Testis (tissue), 5 donors: ENCODE measurements at places on chromosomes 4 and X. TPM values are rescaled to one million over a fixed set of nuclear protein-coding genes. Genes with fewer than 3 reads are reported as not detected.

GRCh38 chr4:41475402-41475801 is 62.6 kb upstream of the LIMCH1 start:
- no peak for DNase-seq

- DNase-seq, result no peak
These were observed 146.3 kb downstream of the BRWD3 start for GRCh38 chrX:80663331-80663730.

DNA sequence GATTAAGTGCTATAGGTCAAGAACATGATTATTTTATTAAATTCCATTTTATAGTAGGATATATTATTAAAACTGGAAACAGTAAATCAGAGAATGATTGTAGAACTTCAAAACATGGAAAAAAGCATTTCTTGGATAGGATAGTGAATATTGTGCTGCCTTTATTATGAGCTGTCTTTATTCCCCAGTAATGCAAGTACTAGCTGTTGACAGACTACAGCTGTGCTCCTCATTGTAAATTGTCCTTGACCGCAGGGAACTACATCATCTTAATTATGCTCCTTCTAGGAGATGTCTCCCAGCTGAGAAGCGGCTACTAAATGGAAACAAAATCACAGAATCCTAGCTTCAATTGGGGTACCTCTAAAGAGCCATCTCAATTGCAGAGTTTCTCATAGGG is 1457.2 kb upstream of the PCDH7 start:
- DNase-seq, result no peak

GRCh38 chrX:631802-632365 is 1.3 kb downstream of the SHOX start:
- DNase-seq, result no peak

GRCh38 chrX:121050781-121051180 is 3.4 kb downstream of the GLUD2 start:
- no peak for DNase-seq

DNA sequence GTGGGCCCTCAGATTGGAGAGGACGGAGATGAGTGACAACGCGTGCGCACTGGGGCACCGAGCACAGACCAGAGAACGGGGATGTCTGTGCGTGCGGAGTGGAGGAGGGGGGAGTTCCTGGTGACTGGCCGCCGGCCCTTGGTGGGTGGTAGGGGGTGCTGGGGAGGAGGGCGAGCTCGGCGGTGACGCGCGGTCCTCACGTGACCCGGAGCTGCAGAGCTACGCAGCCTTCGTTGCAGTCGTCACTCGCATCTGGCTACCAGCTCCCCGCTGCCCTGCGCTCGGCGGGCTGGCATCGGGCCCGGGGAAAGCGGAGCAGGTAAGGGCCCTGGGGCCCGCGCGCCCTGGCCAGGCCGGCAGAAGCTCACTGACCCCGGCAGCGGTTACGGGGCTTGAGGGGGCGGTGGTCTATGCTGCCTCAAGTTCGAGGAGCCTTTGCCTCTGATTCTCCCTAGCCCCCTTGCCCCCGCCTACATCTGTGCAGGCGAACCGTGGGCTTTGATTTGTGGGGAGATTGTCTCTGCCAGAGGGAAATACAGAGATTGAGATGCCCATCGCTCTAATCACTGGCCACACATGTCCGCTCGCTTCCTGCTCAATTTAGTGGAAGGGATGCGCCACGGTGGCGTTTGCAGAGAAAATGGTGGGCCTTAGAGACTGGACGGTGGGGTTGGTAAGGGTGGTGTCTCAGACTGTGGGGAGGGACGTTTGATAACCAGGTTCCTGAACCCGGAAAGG is at the start of gene ARMCX4:
Gene ARMCX4 (plus strand): TSS at position 245 of the 738 bp plus-strand sequence. CDS start 3,134 bp downstream, outside the sequence.
- DNase-seq, result peak; percentile 35

PCDH10 gene
- 3.3 TPM for total RNA-seq

AKAP17A gene
- 108 TPM for total RNA-seq

CXCL5 gene
- total RNA-seq, result 0.37 TPM

DNA sequence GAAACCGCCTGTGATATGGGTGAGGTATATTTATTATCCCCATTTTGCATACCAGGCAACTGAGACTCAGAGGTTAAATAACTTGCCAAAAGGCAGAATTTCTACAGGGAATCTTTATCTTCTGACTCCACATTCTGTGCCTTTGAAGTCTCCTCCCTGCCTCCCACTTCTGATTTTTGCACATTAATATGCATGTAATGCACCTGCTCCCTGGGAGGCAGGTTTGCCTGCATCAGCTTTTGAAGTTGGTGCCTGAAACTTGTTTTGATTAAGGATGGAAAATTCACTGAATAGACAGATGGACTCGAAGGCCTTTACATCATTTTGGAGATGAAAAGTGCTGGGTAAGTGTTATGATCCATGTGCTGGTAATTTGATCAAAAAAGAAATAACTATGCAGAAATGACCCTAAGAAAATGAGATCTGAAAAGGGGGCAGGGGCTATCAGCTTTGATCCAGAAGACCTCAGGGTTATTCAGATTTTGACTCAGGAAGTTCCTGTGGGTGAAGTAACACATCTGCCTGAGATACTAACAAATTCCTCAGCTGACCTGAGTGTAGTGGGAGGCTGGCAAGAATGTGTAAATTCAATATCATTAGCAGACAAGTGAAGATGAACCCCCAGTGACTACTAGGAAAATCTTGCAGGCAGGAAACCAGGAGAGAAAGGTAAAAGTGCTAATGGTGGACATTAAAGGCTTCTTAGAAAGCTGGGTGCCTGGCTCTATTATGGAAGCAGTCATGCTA is 167.5 kb upstream of the BOD1L1 start:
- no peak for DNase-seq

DNA sequence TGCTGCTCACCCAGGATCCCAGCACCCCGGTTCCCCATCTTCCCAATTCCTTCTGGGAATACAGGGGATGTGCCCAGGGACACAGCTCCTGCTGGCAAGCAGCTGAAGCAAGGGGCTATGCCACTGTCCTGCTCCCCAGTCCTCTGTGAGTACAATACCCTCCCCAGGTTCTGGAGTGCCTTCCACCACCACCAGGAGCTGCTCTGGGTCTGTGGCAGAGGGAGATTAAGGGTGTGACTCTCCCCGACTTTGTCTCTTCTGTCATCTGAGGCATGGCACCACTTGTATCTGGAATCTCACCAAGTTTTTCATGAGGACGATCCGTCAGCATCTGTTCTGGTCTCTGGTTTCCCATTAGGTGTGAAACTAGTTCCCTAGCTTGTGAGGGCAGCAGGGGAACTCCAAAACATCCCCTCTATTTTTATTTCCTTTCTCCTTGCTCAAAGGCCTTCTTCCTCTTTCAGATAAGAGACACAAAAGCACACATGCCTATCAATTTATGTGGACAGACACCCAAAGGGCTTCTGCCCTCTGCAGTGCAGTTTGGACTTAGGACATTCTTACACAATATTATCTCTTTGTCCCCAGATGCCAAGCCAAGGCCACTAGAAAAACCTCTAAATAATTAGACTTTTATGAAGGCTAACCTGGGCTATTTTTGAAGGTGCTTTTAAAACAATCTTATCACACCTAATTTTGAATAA is 26.8 kb downstream of the MGST2 start:
- no peak for DNase-seq

CCKAR gene
- not detected for total RNA-seq

GRCh38 chr4:66404141-66404540 is 733.9 kb upstream of the EPHA5 start:
- no peak for DNase-seq

- no peak for DNase-seq
These were observed 76.0 kb upstream of the AP1S2 start for GRCh38 chrX:15930585-15930984.

DNA sequence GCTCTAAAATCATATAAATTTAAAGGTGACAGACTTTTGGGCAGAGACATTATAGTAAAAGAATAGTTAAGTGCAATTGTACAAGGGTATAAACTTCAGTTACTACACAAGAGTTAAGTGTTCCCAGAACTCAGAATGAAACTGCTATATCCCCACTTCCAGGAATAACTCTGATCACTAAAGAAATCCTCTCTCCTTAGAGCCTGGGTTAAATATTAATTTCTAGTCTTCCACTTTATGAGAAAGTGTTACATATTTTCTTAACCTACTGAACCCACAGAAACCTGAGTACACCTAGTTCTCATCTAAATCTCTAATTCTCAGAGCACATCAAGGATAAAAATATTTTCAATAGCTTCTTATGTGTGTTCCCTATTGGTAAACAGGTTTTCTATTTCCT is 99.1 kb upstream of the USP38 start:
- DNase-seq, result no peak

- DNase-seq, result no peak
These were observed 5.9 kb upstream of the PITX2 start for GRCh38 chr4:110628663-110629213.

GUCY1A1 gene
- total RNA-seq, result 2.5 TPM

GRCh38 chrX:133215747-133216146 is 2.4 kb downstream of the TFDP3 start:
- DNase-seq, result peak; percentile 30

DNA sequence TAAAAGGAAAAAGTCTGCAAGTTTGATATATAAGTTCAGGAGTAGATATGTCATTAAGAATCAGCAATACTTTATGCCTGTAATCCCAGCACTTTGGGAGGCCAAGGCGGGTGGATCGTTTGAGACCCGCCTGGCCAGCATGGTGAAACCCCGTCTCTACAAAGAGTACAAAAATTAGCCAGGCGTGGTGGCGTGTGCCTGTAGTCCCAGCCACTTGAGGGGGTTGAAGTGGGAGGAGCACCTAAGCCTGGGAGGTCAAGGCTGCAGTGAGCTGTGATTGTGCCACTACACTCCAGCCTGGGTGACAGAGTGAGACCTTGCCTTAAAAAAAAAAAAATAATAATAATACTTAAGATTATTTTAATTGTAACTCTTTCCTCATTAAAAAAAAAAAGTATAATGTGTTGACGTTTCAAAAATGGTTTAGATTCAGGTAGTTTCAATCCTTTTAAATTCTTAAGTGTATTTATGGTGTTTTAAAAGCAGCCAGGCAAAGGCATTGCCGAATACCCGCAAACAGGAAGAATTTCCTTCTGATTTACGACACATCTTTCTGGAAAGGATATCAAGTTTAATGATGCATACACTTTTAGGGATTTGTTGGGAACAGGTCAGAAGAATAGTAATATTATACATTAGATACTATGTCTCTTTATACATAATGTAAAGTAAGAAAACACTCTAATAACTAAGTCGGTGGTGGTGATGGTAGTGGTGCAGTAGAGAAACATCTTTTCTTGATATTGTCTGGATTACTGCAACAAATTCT is 80.9 kb downstream of the KDM6A start:
- DNase-seq, result no peak

- DNase-seq, result no peak
These were observed 1.3 kb downstream of the FAM149A start for GRCh38 chr4:186105647-186106321.

CENPVL2 gene
- 11.1 TPM for total RNA-seq
